Astrocyte (in vitro differentiated cells and primary cell): ENCODE measurements at places on chromosomes 12 and 14. TPM values are rescaled to one million over a fixed set of nuclear protein-coding genes. Genes with fewer than 3 reads are reported as not detected.
A peak's percentile ranks its signal among the peaks of the same experiment; 100 is the strongest.

- DNase-seq, result peak; percentile 52
These were observed 455 bp downstream of the ATP6V1D start for GRCh38 chr14:67358924-67359774.

DNA sequence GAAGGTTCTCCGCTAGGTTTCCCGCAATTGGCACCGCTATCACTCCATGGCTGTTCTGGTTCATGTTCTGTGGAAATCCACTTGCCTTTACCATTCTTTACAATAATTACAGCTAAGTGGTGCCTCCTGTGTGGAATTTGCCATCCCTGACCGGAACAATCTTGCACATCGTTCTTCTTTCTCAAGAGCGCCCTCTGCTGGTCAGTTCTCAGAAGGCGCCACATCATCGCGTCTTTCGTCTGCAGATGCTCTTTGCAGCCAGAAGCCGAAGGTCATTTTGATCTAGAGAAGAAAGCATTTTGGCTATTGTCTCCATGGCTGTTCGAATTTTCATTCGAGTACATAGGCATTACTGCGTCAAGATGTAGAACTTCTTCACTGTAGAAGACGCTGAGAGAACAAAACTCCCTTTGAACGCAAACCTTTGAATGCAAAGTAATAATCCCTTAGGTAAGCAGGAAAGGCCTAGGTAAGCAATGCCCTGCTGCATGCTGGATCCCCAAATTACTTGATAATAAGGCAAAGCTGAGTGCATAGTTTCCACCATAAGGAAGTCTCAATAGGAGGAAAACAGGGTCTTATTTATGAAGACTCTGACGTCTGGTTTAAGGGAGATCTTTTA is 10.1 kb upstream of the RTRAF start:
- peak; percentile 41 for DNase-seq

- peak; percentile 72 for DNase-seq
These were observed at the start of gene RAB35 for GRCh38 chr12:120116441-120116791. RAB35 (minus strand) TSS chr12:120116753; CDS start chr12:120116650, 103 bp downstream.

- peak; percentile 78 for DNase-seq
These were observed 31.8 kb upstream of the RAD51AP1 start for GRCh38 chr12:4506870-4507269.

GRCh38 chr12:104138797-104139152 is 765 bp upstream of the NFYB start:
- DNase-seq, result no peak

DNA sequence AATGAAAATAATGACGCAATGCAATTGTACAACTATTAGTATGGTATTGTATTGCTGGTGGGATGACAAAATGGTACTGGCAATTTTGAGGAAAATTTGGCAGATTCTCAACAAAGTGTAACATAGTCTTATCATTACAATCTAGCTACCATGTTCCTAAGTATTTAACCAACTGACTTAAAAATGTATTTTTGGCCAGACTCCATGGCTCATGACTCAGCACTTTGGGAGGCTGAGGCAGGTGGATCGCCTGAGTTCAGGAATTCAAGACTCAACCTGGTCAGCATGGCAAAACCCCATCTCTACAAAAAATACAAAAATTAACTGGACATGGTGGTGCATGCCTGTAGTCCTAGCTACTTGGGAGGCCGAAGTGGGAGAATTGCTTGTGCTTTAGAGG is 1409.5 kb downstream of the AACS start:
- DNase-seq, result no peak

DNA sequence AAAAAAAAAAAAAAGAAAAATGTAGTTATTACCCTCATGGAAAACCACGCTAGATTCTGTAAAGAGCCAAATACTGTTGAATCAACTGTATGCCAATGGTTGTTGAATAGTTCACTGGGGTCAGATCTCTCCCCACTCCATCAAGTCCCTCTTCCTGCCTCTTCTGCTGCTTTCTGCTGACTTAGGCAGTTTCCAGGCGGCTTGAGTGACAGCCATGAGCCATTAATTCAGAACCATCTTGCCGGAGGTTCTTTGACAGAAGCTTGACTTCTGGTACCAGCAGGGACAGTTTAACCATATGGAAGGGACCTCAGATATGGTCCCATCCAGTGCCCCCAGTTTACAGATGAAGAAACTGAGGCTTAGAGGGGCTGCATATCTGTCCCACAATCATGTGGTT is 34.5 kb downstream of the TSPAN11 start:
- DNase-seq, result no peak

DNA sequence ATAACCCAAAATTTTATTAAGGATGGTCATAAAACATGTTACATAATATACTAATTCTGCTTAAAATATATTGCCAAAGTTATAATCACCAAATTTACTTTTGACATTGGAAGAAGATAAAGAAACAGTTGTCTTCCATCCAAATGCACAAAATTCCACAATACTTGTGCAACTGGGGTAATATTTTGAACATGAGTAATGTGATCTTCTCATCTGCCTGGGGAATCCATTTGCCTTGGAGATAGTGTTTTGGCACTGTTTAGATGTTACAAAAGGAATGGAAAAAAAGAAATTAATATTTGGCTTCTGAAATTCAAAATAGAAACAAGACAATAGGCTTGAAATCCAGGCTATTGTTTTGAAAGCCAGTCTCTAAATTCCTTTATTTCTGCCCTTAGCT is 9.1 kb downstream of the GPR19 start:
- no peak for DNase-seq

GRCh38 chr12:88185988-88186387 is 43.9 kb downstream of the TMTC3 start:
- DNase-seq, result peak; percentile 73

DNA sequence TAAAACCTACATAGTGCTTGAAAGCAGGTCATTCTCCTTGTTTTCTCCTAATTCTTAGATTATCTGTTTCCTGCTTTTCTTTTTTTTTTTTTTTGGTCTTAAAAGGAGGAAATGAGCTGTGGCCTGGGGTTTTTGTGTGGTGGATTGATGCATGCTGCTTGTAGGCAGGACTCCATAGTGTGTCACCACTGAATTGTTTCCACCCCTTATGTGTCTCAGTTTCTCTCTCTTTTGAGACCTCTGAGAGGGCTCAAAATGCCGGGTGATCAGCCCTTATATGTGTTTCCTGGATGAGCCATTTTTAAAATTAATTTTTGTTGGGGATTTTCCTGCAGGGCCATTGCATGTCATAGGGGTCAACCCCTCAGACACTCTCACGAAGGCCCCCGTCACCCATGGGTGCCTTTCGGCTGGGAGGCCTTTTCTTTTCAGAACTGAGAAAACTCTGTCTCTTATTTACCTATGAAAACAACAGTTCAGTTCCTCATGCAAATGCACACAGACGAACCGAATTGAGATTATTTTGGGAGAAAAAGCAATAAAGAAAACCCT is 32.0 kb upstream of the LRRK2 start:
- DNase-seq, result no peak

- DNase-seq, result peak; percentile 6
These were observed 122.2 kb upstream of the CCDC175 start for GRCh38 chr14:59698793-59699192.

DNA sequence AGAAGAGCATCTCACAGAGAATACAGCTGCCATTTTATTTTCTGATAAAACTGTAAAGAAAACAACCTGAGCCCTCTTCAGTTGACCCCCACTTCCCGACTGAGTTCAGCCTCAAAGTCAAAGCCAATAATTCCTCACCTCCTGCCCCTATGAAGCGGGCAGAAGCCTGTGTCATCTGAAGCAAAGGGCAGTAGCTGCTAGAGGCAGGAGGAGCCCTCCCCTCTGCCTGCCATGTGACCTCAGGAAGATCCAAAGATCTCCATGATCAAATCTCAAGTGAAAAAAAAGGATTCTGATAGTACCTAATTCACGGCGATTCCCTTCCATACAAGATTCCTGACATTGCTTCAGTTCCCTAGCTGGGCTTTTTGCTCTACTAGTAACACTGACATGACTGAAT is 223.1 kb upstream of the CAND1 start:
- no peak for DNase-seq

DNA sequence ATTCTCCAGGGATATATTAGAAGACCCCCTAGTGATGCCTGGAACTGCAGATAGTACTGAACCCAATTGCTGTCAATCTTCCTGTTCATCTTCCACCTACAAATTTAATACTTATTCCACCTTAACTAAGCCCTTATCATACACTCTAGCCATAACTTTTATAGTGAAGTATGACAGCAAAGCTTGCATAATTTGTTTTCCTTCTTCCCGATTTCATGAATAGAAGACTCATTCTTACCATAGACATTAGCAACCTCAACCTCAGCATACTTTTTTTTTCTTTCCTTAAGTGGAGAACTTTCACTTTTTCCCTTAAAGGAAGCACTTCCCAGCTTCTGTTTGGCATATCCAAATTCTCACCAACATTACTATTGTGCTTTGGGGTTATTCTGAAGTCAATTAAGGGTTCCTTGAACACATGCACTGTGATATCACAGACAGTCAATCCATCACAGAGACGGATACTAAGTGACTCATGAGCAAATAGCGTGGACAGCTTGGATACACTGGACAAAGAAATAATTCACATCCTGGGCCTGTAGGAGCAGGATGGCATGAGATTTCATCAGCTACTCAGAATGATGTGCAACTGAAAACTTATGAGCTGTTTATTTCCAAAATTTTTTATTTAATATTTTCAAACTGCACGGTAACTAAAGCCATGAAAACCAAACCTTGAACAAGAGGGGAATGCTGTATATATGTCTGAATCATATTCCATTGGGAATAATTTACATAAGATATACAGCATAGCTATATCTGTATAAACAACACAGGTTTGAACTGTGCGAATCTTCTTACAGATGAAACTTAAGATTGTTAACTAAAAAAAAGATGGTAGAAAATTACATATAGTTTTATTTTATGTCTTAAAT is 63.9 kb downstream of the SYT1 start:
- peak; percentile 98 for DNase-seq

- DNase-seq, result peak; percentile 86
These were observed 391.8 kb upstream of the PRICKLE1 start for GRCh38 chr12:42981379-42981778.

- no peak for DNase-seq
These were observed 32.4 kb upstream of the TMED10 start for GRCh38 chr14:75208843-75209242.

DCAF4 gene
- 33.5 and 34.3 TPM in 2 replicates for total RNA-seq

JPH4 gene
- 0.87 and 1.1 TPM in 2 replicates for total RNA-seq

BHLHE41 gene
- total RNA-seq, result 2.9 and 4.3 TPM in 2 replicates

GPR135 gene
- 6.2 and 6.7 TPM in 2 replicates for total RNA-seq

SAMD15 gene
- total RNA-seq, result 2.1 and 2.9 TPM in 2 replicates

SMIM41 gene
- total RNA-seq, result 0.18 TPM in 1 of 2 replicates, not detected in the other

PRPF39 gene
- total RNA-seq, result 42.6 and 43.3 TPM in 2 replicates

SVOP gene
- not detected in 2 replicates for total RNA-seq
